Cortex of kidney (tissue), 1 donor: ENCODE measurements at places on chromosomes 2 and 18.

- DNase-seq, result no peak
Measured at GRCh38 chr2:14975381-14975780, 342.9 kb downstream of the LRATD1 start.

DNA sequence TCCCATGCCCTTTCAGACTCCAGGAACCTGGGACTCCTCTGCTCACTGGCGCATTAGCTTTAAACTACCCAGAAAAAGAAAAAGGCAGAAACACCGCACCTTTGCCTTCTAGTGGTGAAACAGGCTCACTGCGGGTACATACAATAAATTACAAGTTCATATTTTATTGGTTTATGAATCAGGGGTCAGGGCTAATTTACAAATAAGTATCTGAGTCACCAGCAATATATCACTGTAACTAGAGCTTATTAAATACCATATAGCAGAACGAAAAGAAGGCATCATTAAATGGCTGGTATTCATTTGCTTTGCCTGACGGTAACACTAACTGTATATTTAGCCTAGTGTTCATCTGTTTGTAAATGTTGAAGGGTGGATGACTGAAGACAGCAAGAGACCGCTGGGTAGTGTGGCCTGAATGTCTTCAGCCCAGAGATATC, 26.9 kb upstream of the DTNB start:
- no peak for DNase-seq

DNA sequence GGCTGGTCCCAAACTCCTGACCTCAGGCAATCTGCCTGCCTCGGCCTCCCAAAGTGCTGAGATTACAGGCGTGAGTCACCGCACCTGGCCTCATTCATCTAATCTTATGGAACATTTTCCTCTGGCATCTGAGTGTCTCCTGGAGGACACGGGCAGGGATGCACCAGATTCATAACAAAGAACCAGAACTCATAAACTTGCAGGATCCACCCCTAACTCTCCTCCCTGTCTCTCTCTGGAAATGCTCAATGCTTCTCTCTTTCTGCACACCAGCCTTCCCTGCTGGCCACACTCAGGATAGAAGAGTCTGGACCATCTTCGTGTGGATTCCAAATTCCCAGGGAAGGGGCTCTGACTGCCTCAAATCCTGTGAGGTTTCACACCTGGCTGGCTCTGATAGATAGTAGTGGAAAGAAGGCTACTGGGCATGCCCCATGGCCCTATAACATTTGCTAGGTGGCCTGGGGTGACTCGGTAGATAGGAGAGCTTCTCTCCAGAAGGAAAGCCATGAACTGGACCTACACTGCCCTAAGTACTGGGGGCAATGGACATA, 483.2 kb upstream of the GYPC start:
- DNase-seq, result no peak

GRCh38 chr2:128663371-128664050, 344.8 kb upstream of the HS6ST1 start:
- DNase-seq, result no peak

DNA sequence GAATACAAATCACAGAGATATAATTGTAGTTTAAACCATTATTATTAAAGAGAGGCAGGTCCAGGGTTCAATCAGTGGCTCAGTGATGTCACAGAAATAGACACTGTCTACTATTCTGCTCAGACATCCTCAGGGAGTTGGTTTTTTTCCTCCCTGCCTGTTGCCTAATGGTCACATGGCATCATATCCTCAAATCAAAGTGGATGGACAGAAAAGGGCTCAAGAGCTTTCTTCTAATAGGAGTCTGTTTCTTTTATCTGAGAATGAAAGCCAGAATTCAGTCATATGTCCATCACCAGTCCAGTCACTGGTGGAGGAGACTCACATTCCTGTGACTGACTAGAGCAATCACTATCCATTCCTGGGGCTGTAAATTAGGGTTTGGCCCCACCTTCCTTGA, 27.9 kb upstream of the EPC2 start:
- DNase-seq, result no peak

DNA sequence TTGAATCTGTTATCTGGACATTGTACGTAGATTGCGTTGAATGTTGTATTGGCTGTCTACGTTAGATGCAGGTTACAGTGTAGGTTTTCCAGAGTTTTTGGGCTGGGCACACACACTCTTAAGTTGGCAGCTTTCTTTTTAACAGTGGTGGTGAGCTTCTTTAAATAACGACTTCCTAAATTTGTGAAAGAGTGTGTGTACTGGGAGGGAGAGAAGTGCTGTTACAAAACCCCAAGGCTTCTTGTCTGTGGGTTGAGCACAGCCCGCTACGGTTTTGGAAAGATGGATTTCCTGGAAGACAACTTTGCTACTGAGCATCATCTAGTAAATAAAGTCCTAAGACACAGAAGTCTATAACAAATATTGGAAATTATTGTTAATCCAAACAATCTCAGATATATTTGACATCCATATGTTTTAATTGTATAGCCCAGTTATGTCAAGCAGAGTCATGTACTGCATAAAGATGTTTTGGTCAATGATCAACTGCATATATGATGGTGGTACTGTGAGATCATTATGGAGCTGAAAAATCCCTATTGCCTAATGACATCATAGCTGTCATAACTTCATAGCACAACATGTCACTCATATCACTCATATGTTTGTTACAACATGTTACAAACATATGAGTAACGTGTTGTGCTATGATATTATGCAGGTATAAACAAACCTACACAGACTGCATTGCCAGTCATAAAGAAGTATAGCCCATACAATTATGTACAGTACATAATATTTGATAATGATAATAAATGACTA, 7.9 kb upstream of the THUMPD2 start:
- DNase-seq, result no peak

- no peak for DNase-seq
Measured at GRCh38 chr2:8447610-8448221, 234.1 kb upstream of the ID2 start.

DNA sequence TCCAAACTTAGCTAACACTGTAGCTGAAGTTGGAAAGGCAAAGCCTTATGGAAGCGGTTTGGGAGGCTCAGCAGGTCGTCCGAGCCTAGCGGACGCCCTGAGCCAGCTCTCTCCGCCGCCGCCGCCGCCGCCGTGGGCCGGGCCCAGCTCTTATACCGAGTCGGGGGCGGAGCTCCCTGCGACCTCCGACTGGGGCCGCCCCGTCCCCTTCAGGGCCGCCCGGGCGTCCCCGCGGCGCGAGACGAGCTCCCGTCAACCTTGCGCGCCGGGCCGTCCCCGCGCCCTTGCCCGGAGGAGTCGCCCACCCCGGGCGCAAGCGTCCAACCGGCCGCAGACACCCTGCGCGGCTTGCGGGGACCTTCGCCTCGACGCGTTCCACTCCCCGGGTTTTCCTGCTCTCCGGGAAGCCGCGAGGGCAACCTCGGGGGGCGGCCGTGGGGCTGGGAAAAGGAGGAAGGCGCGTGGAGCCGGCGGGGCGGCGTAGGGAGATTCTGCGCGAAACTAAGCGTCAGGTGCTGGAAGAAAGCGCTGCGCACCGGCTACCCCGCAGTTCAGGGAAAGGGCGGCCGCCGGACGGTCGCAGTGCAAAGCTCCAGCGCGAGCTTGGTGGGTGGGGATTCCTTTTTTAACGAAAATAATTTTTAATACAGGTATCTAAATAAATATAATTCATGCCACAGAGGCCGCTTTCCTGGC, at the start of gene SLC40A1:
Gene SLC40A1 (minus strand): TSS at position 129 of the 696 bp plus-strand sequence. CDS start 326 bp downstream, outside the sequence.
- DNase-seq, result peak; percentile 45

DNA sequence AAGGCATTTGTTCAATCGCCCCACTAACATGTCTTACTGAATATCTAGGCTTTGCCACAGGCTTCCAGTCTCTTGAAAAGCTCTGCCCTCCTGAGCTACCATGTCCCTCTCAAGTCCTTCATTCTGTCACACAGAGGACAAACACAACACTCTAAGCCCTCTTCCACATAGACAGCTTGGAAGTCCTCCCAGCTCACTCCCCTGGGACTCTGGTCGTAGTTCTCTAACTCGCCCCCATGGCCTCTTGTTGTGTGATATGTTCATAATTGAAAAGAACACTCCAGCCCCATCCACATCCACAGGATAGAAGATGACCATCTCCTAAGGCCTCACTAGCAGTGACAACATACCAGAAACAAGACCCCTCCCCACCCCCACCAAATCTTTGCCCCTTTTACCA, 37.9 kb downstream of the BUB1 start:
- DNase-seq, result no peak

DNA sequence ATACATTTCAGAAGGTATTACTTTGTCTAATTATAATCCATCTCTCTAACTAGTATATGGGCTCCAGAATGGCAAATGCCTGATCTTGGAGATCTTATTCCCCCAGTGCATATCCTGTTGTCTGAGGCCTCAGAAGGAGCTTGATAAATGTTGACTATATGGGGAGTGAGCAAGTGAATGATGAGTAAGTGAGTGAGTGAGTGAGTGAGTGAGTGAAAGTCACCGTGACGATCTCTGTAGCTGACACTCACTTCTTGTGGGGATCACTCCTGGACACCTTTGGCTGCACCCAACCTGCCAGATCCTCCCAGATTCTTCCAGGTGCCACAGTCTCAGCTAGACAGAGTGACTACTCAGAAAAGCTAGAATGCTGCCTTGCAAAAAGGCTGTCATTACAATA, 2.8 kb downstream of the XDH start:
- no peak for DNase-seq
